Activated CD4-positive, CD25-positive, alpha-beta regulatory T cell treated with anti-CD3 and anti-CD28 coated beads, Interleukin-2, amount 50 U/mL, for 16 hours (primary cell): ENCODE measurements at places on chromosomes 11 and 22.

DNA sequence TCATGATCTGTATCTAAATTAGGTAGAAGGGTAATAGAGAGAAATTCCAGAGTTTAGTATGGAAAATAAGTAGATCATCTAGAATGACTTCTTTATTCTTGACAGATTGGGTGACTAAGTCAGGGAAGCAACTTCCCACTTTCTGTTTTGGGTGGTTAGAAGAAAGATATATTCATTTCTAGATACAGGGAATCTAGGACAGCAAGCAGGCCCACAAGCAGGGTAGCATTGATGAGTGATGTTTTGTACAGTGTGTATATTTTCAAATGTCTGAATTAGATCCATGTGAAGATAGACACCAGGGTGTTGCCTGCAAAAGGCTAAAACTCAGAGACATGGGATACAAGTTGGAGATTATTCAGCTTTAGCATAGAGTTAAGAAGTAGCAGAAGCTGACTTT is 674.4 kb downstream of the CNTN5 start:
- no peak for DNase-seq

DNA sequence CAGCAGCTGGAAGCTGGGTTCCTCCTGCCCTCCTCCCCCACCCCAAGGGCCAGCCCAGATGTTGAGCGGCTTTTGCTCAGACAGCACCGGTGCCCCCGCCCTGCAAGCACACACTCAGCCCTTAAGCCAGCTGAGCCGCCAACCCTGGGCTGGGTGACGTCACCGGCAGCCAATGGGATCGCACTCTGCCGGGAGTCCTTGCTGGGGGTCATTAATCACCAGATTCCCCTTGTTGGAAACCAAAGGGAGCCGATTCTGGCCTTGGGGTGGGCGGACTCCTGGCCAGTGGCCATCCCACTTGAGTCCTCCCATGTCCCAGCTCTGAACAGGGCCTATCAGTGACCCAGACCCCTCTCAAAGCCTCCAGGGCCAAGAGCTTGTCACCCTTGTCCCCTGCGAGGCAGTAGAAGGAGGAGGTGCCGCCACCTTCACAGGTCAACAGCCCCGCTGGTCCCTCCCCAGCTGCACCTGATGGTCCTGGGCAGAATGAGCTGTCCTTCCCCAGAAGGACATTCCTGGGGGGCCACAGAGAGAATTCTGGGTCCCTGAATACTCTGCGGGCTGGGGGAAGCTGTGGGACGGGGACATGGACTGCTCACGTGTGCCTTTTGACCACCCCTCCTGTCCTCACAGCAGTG is 7.4 kb downstream of the DUSP8 start:
- no peak for DNase-seq

- peak; percentile 79 for DNase-seq
These were observed at the start of gene PPP6R2 for GRCh38 chr22:50342651-50343540. Gene PPP6R2 (plus strand): TSS chr22:50343327. CDS start chr22:50393909, 50,582 bp downstream.

DNA sequence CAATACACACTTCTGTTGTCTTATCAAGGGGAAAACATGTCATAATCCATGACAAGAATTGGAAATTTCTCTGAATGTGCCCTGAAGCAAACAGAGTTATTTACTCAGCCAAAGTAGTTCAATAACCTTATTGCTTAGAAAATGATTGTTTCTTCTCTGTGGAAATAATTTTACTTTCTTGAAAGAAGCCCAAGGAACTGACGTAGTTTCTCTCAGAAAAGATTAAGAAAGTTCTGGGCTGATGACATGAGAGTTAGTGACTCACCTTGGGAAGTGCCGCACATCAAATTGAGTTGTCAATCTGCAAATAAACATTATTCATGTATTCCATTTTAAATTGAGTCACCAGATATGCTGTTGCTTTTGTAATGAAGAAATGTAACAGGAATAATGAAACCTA is 418.6 kb upstream of the LRRC4C start:
- no peak for DNase-seq

GRCh38 chr11:118169300-118170140 is 6.9 kb downstream of the SCN2B start:
- no peak for DNase-seq

DNA sequence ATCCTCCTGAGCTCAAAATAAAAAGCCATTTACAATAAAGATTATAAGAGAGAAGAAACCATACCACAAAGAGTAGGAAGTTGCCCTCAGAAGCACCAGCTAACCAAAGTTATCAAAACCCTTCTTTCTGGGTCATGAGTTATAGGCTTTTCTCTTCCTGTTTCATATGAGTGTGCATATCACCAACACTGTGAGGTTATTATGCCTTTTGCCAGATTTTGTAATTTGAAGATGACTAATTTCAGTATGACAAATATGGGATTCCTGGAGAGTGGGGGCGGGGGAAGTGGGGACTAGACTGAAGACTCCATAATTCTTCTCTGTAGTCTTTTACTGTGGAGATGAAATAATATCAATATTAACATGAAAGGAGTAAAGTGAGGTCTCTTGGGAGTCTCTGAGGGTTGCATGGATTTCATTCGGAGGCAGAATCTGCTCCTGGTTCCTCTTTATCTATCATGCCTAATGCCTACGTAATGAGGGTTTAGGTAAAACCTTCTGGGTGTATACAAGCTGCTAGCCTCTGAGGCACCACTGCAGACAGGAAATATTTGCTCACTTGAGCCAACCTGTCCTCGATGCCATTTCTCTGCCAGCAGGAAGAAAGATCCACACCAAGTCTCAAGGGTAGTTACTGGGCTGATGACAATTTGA is 2.1 kb downstream of the LPXN start:
- peak; percentile 47 for DNase-seq

DNA sequence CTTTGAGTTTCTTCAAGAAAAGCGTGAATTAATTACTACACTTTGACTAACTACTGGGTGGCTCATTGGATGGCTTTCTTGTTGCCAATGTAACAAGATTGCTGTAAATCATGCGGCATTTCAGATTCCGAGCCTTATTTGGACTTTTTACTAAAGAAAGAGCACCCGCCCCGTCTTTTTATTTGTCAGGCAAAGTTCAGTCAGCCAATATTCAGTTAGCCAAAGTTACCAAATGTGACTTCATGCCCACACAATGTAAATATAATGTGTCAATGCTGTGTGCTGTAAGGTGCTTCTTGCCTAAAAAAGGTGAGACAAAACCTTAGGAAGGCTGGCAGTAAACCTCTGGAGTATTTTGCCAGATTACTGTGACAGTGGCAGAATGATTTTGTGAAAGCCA is 14.8 kb downstream of the FLI1 start:
- DNase-seq, result no peak

GRCh38 chr11:9678576-9678975 is 14.7 kb downstream of the SWAP70 start:
- no peak for DNase-seq

- DNase-seq, result no peak
These were observed 92.8 kb upstream of the LINC01488 start for GRCh38 chr11:69388661-69389060.

GRCh38 chr22:24236656-24237055 is 8.2 kb downstream of the GGT5 start:
- DNase-seq, result no peak

GRCh38 chr11:61507012-61507768 is 1.4 kb upstream of the LRRC10B start:
- DNase-seq, result no peak

DNA sequence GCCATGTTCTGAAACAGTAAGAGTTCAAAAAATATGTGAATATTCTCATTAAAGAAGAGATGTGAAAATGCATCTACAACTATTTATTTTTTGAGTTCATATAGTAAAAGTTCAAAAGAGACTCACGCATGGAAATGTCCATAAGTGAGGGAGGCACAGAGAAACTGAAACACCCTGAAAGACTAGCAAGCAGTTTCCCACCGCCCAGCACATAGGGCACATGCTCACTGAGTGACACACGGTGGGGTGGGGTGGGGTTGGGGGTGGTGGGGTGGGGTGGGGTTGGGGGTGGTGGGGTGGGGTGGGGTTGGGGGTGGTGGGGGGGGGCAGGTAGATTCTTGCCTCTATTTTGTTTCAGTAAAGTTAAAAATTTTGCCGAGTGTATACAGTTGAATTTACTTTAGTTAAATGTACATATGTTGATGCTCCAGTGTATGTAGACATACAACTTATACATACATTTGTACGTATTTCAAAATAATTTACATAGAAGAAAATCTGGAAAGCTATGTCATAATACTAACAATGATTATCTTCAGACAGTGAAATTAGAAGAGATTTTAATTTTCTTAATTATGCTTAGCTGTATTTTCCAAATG is 6.3 kb downstream of the CCDC34 start:
- no peak for DNase-seq

- no peak for DNase-seq
These were observed 315.3 kb downstream of the CADM1 start for GRCh38 chr11:115188898-115189278.

DNA sequence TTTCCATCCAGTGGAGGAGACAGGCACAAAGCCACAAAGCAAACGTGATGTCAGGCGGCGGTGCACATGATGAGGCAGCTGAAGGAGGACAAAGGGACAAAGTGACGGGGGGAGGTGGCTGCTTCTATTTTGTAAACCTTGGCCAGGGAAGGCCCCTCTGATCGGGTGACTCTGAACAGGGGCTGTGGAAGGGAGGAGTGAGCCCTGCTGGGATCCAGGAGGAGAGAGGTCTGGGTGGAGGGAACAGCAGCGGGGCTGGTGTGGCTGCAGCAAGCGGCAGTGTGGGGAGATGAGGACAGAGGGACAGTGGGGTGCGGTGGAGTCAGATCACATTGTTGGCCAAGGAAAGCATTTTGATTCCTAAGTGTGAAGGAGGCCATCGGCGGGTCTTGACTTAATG is 36.7 kb downstream of the SHISAL1 start:
- DNase-seq, result no peak

GRCh38 chr11:61793829-61794204 is 1.1 kb downstream of the FEN1 start:
- DNase-seq, result no peak

DNA sequence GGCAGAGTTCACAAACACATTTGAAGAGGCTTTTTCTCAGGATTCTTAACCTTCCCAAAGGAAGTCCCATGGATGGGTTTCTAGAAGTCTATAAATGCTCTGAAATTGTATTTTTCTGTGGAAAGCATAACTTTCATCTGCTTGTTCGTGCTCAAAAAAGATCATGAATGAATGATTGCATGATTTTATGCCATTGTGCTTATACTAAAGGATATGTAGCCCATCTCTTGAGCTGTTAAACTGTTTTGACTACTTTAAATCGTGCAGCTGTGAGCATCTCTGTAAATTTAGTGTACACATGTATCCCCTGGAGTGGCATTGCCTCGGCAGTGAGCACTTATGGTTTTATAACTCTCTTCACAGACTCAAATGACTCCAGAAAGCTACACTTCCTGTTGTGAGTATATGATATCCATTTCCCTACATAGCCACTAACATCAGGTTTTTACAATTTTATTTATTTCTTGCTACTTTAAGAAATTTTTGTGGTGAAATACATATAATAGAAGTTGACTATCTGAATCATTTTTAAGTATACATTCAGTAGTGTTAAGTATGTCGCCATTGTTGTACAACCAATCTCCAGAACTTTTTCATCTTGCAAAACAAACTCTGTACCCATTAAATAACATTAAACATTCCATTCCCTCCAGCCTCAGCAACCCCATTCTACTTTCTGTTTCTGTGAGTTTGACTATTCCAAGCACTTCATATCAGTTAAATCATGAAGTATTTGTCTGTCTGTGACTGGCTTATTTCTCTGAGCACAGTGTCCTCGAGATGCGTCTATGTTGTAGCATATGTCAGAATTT is 8.0 kb downstream of the NEAT1 start:
- DNase-seq, result no peak

GRCh38 chr22:17501679-17502285 is 61.5 kb upstream of the SLC25A18 start:
- peak; percentile 8 for DNase-seq

- DNase-seq, result no peak
These were observed 116.2 kb downstream of the ETS1 start for GRCh38 chr11:128471138-128471661.

GRCh38 chr11:70538641-70539359 is 140.5 kb downstream of the CTTN start:
- DNase-seq, result no peak

DNA sequence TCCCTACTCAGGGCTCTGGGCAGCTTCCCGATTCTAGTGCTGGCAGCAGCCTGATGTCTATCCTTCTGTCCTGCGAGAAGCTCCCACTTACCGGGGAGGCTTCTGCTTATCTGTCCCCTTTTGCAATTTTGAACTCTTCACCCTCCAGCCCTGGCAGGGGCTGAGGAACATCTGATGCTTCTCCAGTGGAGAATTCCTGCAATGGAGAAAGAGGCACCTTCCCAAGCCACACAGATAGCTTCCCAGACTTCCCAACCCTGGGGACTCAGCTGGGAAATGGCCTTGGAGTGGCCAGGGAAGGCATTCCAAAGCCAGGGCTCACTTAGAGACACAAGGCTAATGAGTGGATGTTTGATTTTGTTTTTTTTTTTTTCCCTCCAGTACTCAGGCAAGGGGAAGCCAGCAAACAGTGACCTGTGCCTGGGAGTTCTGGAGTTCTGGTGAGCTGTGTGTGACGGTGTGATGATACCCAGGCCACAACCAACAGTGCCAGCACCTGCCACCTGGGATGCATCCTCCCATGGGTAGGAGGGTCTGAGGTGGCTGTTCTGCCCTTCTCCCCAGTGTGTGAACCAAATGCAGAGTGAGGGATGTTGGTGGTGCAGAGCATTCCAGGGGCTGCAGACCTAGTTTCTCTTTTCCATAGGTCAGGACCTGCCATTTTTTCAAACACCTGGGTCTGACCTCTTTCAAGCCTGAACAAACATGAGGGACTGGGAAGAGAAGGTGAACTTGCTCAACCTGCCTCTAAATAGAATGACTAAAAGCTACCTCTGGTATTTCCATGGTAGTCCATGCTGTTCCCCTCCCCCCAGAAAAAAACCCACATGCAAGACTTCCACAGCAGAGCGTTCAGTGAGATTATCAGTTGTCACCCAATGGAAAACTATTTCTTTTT is 95.1 kb downstream of the CCDC81 start:
- no peak for DNase-seq

DNA sequence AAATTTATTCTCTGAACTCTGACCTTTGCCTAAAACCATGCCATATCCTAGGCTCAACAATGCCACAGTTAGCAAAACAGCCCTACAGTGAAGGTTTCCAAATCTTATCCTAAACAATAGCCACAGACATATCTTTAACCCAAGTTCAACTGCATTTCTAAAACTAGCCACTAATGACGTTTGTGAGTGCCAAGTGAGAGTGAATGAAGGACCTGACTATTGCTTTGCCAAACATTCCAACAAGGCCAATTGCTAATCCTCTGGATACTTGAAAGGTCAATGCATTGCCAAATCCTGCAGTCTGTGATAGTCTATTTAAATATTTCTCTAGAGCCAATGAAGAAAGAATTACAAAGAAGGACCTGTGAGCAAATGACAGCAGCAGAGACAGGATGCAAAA is 2.5 kb upstream of the OR4C45 start:
- DNase-seq, result no peak

DNA sequence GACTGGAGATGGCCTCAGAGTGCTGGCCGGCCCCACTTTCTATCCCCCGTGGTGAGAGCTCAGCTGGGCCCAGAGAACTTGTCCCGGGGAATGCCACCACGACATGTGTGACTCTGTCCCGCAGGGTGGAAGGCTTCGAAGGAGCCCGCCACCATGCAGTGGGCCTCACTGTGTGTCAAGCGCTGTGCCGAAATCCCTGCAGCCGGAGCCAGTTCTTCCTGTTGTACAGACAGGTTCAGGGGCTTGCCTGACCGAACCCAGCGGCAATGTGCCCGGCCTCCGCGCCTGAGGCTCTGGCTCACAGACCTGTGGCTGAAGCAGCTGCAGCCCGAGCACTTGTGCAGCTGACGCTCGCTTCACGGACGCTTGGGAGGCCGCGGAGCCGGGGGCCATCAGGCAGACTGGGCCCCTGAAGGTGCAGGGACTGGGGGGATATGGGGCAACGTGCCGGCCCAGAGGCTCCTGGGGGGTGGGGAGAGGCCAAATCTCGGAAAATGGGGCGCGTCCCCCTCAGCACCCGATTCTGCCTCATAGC is 650 bp downstream of the PPM1F start:
- DNase-seq, result no peak
